Activated T-cell treated with anti-CD3 and anti-CD28 coated beads for 4 hours (primary cell): ENCODE measurements at places on chromosomes 12 and 14.

DNA sequence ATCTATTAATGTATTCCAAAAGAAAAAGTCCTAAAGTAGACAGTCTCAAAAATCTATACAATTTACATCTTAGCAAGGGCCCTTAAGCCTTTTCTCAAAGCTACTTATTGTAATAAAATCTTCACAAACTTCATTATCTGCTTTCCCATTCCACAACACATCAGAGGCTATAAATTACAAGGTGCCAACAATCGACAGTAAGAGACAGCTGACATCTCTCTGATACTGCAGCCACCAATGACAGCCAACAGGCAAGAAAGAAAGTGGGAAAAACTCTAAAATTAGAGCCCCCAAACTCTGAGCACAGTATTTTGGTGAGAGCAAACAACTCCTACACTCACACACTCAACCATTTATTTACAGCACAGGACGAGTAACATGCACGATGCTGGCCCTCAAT lies 2.2 kb downstream of the ANGEL1 start:
- no peak for DNase-seq

DNA sequence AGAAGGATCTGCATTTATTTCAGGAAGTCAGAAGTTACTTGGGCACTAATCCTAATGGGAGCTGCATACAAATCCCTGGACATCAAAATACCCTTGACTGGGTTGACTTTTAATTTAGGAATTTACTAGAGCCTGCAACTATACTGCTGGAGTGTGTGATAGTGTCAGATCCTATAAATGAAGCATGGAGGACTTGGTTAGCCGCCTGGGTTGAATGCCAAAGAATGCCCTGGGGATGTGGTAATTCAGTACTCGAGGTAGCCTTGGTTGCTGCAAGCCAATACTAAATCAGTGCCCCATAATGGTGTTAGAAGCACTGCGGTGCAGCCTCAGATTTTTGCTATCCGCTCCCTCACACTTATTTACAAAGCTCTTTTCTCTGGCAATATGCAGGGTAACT lies 184.9 kb downstream of the CAPZA3 start:
- DNase-seq: no peak

DNA sequence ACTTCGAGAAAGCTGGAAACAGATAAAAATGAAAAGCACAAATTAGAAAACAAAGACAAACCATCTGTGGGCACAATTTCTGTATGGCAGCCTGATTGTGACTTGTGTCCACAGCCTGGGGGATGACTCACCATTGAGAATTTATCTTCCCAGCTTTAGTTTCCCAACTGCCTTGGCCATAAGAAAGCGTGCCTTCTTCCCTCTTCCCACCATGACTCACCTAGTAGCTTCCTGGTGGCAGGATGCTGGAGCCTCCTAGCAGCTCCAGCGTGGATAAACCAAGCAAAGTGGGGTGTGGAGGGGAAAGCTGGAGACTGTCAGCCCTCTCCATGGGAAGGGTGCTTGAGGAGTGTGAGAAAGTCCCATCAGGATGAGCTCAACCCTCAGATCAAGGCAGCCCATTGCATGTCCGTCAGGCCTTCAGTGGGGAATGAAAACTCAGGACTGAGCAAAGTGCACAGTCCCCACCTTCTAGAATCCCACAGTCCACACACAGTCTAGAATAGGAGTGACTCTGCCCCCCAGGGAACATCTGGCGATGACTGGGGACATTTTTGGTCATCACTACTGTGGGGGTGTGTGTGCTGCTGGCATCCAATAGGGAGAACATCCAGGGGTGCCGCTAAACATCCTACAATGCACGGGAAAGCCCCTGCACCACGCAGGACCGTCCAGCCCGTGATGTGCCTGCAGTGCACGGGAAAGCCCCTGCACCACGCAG lies 22.4 kb upstream of the SERPINA6 start:
- DNase-seq: no peak

DNA sequence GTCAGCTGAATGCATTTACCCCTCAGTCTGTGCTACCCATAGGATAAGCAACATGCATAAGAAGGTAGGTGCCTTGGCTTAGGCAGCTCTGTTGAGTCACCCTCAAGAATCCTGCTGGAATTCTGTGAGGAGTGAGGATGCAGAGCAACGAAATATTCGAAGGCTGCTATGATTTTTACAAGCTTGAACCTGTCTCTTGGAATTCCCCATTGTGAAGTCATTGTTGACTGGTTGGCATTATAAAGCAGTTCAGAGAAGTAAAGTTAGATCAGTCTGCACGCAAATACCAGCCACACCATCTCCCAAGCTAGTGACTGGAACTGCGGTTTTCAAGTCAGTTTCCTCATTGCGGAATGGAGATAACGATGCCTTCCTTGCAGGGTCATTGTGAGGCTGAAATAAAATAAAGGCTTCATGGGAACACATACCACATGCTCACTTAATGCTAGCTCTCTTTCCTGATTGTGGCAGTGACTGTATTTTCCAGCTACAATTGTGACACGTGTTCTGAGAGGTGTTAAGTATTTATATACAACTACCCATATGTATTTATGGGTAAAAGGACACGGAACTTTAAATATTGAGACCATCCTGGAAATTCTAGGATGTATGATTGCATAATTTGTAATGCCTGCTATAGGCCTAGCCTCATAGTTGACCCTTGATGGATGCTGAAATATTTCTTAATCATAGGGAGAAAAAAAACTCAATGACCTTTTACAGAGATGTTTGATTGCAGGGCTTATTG lies 96.7 kb downstream of the ETV6 start:
- no peak for DNase-seq
